ENCODE measurements at places on chromosomes 4 and X.

DNA sequence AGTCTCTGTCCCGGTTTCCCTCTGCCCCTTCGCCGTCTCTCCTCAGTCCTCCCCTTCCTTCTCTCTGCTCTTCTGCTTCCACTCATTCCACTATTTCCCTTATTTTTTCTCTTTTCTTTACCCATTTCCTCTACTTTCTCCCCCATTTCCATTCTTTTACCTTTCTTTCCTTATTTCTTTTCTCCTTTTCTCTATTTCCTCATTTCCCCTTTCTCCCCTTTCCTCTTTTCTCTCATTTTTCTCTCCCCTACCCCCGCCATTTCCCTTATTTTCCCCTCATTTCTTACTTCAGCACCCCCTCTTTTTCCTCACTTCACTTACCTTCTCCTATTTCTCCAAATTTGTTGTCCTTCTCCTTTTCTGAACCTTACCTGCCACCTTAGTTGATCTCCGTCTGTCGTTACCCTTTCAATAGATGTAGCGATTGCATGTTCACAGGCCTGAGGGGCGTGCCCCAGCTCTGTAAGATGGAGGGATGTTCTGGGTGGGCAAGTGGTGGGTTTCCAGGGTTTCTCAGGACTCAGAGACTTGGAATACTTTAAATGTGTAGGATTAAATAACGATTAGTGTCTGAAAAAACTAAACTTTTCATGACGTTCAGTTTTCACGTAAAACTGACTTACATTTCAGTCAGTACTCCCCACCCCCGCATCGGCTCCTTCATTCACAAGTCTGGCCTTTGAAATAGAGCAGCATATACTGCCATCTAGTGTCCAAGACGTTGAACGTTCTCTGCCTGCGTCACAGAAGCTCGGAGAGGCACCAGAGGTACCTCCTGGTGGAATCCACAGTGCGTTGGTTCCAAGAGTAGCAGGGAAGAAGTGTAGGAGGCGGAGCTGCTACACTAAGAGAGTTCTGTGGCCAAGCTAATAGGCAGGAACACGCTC, 641 bp upstream of the NCBP2L start:
- peak; percentile 86 for DNase-seq

GRCh38 chr4:1045595-1046201, 34.3 kb downstream of the FGFRL1 start:
- DNase-seq, result peak; percentile 55

DNA sequence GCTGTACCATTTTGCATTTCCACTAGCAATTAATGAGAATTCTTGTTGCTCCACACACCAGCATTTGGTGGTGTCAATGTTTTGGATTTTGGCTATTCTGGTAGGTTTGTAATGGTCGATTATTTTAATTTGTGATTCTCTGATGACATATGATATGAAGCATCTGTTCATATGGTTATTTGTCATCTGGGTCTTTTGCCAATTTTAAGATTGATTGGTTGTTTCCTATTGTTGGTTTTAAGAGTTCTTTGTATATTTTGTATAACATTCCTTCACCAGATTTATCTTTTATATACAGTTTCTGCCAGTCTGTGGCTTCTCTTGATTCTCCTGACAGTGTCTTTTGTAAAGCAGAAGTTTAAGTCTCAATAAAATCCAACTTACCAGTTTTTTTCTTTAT, 18.5 kb upstream of the BDH2 start:
- DNase-seq, result no peak

DNA sequence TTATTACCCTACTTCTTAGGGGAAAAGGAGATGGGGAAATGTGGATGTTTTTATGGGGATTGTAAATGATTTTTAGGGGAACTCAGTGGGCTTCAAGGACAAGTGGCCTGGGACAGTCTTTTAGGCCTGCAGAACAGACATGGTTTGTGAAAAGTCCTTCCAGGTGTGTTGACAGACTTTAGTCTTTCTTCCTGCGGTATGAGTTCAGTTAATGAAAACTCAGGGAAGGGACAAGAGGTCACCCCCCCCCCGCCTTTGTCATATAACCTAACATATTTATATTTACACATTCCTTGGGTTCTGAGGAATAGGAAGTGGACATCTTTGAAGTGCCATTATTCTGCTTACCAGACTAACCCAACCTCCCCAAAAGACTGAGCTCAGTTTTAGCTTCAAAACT, 31.8 kb downstream of the METAP1 start:
- no peak for DNase-seq

DNA sequence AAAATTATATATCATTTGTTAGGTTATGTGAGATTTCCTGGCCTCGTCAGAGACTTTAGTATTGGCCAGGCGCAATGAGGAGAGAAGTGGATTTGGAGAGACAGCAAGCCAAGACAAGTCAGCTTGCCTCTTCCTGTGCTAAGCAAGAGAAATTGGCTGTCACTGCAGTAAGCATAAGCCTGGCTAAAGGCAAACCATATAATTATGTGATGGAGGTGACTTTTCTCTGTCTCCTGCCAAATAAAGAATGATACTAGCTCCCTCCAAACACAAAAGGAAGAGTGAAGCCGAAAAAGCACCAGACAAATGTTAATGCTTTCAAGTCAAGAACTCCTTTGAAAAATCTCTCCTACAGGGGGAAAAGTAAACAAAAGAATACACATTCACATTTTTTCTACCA, 2246.0 kb downstream of the ARAP2 start:
- DNase-seq, result no peak

DNA sequence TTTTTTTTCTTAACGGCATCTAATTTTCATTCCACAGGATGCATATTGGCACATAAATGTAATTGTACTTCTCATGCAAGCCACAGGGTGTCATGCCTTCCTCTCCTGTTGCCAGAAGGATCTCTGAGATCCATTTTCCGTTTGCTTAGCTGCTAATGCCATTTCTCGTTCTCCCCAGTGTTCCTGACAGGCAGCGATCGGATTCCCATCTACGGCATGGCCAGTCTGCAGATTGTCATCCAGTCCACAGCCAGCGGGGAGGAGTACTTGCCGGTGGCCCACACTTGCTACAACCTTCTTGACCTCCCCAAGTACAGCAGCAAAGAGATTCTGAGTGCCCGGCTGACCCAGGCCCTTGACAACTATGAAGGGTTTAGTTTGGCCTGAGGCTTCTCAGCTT, 8.9 kb upstream of the NAP1L5 start:
- no peak for DNase-seq

GRCh38 chrX:145773006-145773405, 44.6 kb upstream of the SLITRK2 start:
- no peak for DNase-seq

GRCh38 chr4:176303938-176304337, 15.8 kb upstream of the SPCS3 start:
- no peak for DNase-seq

- DNase-seq, result no peak
Observed at GRCh38 chr4:182255441-182256190, 12.4 kb downstream of the TENM3 start.

GRCh38 chr4:152480326-152480725, 55.6 kb downstream of the FBXW7 start:
- DNase-seq, result no peak

DNA sequence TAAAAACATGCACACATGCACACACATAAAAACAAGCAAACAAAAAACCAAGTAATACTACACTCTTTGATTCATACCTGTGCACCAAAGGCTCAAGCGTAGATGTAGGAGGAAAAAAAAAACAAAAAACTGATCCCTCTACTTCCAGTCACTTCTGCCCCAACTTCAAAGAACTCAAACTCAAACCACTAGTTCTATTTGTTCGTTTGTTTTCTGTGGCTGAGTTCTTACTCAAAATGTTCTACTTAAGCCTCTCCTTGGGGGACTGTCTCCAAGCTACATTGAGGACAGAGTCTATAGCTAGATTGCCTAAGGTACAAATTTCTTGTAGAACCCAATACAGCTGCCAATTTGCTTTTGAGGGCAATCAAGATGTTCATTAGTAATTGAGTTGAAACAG, 171.0 kb upstream of the ATOH1 start:
- no peak for DNase-seq

DNA sequence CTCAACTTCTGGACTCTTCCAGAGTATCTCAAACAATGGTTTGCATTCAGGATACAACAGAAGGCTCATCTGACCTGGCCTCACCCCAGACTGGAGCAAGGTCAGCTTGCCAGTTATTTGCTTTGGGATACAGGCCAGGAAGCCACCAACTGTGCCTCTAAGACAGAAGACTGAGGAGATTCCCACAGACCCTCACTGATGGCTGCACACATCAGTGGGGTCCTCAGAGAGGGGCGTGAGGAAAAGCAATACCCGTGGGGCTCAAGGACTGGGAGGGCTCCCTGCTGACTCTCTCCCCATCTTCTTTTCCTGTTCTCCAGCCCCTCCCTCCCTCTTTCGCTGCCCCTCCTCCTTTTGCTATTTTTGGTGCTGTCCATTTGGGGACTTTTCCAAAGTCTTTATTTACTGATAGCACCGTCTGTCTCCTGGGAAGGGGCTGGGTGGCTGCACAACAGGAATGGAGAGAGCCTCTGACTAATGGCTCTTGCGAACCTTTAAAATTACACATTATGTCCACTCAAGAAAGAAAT, 23.2 kb downstream of the RELL1 start:
- no peak for DNase-seq

GRCh38 chr4:985123-985830, 1.6 kb upstream of the IDUA start:
- no peak for DNase-seq

GRCh38 chrX:119249891-119250290, 13.8 kb downstream of the PGRMC1 start:
- no peak for DNase-seq

DNA sequence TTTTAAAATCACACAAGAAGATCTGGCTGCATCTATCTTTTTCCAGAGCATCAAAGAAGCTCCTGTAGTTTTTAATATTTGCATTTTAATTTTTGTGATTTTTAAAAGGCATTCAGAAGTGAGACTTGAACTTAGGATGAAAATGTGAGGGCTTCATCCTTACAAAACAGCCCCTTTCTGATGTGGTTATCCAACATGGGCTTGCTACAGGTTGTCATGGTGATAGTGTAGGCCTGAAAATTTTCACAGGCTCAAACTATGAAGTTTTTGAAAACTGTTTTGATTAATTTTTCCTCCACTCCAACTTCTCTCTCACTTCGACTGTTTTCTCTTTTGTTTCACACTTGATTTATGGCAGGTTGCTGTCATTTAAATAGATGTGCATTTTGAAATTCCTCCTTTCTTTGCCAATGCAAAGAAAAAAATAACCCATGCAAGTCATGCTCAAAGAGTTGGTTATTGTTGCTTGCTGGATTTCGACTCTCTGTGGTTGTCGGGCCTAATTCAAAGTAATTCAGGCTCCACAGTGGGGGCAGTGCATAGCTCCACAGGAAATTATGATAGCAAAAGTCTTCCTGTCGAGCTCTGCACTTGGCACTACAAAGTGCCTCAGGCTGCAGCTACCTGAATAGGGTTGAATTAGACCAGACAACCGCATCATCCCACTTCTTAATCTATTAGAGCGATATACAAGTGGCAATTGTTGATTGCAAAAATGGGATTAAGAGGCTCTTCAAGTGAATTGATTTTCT, 201.0 kb upstream of the GPR101 start:
- no peak for DNase-seq

GRCh38 chrX:32293962-32294700, 917.2 kb downstream of the DMD start:
- no peak for DNase-seq

DNA sequence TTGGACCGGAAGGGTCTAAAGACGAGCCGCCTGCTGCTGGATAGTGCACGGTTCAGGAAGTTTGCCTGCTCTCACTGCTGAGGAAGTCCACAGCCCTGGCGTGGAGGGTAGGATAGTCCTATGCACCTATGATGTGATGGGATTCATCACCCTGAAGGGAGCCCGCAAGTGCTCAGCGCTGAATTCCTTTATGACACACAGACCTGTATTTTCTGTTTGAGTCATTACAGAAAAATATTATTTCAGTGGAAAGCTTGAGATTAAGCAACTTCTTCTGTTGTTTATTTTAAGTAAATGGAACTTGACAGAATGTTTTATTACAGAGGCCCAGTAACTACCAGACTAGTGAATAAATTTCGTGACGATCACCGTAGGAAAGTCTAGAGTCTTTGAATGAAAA, 123.2 kb downstream of the TRIML1 start:
- DNase-seq, result no peak

GRCh38 chrX:38652934-38653442, 91.6 kb downstream of the TSPAN7 start:
- DNase-seq, result no peak

GRCh38 chrX:154661170-154661569, 7.8 kb upstream of the CTAG2 start:
- no peak for DNase-seq

- no peak for DNase-seq
Observed at GRCh38 chrX:154355776-154356140, 18.7 kb downstream of the FLNA start.

- DNase-seq, result no peak
Observed at GRCh38 chrX:72305286-72306084, at the start of gene CITED1. TSS of gene CITED1 (minus strand) at chrX:72305914. CDS start at chrX:72302869, 3,045 bp downstream.

DNA sequence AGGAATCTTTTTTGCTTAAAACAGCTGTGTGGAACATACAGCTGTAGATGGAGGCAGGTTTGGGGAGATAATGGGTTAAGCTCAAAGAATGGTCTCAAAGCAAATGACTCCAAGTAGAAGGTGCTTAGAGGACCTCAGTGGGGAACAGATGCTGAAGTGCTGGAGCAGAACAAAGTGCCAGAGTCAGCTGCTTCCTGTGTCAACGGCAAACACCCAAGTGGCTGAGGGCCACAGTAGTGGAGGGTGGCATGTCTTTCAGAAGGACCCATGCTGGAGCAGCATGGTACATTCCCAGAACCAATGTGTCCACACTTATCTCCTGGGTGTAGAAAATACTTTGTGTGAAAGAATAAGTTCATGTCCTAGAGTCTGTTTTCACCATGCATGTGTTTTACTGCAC, 197.5 kb downstream of the CCNG2 start:
- DNase-seq, result no peak

DNA sequence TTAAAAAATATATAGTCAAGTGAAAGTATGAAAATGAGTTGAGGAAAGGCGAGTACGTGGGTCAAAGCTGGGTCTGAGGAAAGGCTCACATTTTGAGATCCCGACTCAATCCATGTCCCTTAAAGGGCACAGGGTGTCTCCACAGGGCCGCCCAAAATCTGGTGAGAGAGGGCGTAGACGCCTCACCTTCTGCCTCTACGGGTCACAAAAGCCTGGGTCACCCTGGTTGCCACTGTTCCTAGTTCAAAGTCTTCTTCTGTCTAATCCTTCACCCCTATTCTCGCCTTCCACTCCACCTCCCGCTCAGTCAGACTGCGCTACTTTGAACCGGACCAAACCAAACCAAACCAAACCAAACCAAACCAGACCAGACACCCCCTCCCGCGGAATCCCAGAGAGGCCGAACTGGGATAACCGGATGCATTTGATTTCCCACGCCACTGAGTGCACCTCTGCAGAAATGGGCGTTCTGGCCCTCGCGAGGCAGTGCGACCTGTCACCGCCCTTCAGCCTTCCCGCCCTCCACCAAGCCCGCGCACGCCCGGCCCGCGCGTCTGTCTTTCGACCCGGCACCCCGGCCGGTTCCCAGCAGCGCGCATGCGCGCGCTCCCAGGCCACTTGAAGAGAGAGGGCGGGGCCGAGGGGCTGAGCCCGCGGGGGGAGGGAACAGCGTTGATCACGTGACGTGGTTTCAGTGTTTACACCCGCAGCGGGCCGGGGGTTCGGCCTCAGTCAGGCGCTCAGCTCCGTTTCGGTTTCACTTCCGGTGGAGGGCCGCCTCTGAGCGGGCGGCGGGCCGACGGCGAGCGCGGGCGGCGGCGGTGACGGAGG, at the start of gene FMR1:
Gene FMR1, plus strand, starts transcription at position 728 of the 831 bp plus-strand sequence. CDS start 261 bp downstream, outside the sequence.
- DNase-seq, result peak; percentile 95

- no peak for DNase-seq
Observed at GRCh38 chr4:30930276-30930675, 210.1 kb downstream of the PCDH7 start.

GRCh38 chr4:182215148-182215547, 28.1 kb upstream of the TENM3 start:
- DNase-seq, result no peak

GRCh38 chrX:108892501-108892900, 156.1 kb upstream of the IRS4 start:
- DNase-seq, result no peak

All from sciatic nerve (tissue), 2 donors.